Activated CD8-positive, alpha-beta memory T cell treated with anti-CD3 and anti-CD28 coated beads for 1 hour (primary cell): ENCODE measurements at places on chromosomes 5 and 9.

- no peak for DNase-seq
These were observed 6.3 kb downstream of the RAPGEF1 start for GRCh38 chr9:131733541-131734061.

GRCh38 chr9:93084471-93084881 lies 11.5 kb upstream of the CARD19 start:
- no peak for DNase-seq

DNA sequence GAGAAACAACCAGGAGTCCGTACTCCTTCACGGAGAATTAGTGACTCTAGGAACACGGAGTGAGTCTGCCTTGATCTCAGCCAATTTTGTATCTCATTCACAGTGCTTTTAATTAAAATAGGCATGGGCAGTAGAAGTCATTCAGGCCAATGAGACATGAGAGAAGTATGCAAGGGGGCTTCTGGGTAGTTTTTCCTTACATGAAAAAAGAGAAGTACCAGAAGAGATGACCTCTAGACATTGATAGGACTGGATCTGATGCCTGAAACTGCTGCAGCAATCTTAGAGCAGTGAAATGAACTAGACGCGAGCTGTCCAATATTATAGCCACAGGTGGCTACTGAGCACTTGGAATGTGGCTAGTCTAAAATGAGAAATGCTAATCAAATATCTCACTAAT lies 187.7 kb upstream of the TLE4 start:
- DNase-seq, result no peak

DNA sequence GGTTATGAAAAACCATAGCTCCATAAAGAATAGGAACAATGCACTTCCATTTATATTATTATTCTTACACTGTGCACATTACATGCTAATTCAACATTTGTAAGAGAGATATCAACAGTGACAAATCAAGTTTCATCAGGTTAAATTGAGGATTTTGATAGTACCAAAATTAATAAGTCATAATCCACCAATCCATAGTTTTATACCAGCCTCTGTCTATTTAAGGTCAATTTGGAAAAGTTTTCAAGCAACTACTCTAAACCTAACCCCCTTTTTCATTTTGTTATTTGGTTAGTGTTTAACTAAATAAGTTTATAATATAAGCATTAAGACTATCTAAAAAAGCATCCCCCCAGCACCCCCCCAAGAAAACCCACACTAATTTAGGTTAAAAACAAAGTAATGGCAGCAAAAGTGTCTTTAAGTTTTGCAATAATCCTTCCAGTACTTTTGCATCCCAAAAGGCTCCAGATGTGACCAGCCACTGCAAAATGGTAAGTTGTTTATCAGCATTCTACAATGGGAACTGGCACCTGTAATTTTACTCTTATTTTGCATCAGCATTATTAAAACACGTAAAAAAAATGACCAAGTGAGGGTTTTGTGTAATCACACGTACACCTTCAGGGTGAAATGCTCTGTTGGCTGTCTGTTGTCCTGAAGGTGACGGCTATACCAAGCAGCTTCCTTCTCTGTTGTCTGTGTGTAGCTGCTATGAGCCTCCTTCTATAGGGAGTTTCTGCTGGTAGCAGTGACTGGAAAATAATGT lies 36.8 kb upstream of the SSBP2 start:
- DNase-seq, result no peak

- DNase-seq, result no peak
These were observed 515.9 kb upstream of the PAPPA start for GRCh38 chr9:115637661-115638060.

GRCh38 chr5:42719034-42719433 lies 37.6 kb upstream of the CCDC152 start:
- no peak for DNase-seq

- no peak for DNase-seq
These were observed 58.0 kb upstream of the PTPN3 start for GRCh38 chr9:109556061-109556460.

GRCh38 chr5:9455826-9456434 lies 89.9 kb downstream of the SEMA5A start:
- DNase-seq, result no peak
